ENCODE measurements at places on chromosomes 3 and 15.
A peak's percentile ranks its signal among the peaks of the same experiment; 100 is the strongest.

- DNase-seq, result no peak
Measured at GRCh38 chr3:89138048-89138447, 30.6 kb downstream of the EPHA3 start.

DNA sequence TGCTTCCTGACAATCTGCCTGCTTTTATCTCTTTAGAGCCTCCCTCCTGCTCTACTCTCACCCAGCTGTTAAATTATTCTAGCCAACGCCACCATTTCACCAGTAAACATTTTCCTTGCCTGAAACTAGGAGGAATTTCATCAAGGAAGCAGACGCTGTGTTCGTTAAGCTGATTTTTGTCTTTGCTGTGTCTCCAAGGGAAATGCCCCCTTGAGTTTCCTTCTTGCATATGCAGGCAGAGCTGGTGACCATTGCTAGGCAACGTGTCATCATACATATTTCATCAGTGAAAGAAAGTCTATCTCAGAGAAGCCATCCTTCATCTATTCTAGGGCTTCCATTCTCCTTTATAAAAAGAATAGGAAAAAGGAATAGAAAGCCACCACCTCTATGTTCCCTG, 87.0 kb upstream of the ST8SIA2 start:
- no peak for DNase-seq

DNA sequence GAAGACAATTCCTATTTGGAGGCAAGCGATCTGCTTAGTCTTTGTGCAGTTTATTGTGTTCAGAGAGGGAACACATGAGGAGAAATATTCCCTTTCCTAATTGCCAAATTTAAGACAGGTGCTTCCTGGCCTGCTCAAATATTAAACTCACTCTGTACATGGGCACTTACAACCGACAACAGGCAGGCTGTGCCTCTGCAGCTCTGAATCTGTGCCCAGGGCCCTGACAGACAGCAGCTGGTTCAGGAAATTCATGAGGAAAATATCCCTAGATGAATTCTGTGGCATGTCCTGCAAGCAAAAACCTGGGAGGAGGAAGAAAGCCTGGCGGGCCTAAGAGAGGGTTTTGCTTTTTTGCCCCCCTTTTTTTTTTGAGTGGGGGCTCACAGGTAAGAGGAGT, 169.3 kb upstream of the TRIM42 start:
- no peak for DNase-seq

GRCh38 chr15:81209635-81210034, 13.0 kb downstream of the IL16 start:
- no peak for DNase-seq

- no peak for DNase-seq
Measured at GRCh38 chr3:149553781-149554451, 79.4 kb downstream of the TM4SF4 start.

DNA sequence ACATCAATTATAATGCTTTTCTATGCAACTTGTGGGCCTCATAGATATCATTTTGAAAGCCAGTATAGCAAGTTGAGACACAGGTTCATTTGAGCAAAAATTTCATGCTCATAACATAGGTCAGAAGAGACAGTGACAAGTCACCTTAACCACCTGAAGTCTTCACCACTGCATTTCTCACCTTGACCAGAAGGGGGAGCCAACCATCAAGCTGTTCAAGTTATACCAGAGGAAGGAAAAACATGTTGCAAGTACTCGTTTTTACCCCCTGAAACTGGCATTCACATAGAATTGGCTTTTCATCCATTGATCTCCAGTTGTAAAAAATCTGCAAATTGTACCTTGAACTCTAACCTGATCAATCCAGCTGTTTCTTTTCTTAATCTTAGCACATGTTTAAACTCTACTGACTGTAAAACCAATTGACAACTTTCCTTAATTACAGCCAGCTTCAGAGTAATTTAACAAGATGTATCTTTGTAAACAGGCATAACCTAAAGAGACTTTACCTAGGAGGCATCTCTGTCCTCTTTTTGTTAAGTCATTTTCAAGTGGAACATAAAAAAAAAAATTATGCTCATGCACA, 1.4 kb downstream of the LMOD3 start:
- DNase-seq, result peak; percentile 87

DNA sequence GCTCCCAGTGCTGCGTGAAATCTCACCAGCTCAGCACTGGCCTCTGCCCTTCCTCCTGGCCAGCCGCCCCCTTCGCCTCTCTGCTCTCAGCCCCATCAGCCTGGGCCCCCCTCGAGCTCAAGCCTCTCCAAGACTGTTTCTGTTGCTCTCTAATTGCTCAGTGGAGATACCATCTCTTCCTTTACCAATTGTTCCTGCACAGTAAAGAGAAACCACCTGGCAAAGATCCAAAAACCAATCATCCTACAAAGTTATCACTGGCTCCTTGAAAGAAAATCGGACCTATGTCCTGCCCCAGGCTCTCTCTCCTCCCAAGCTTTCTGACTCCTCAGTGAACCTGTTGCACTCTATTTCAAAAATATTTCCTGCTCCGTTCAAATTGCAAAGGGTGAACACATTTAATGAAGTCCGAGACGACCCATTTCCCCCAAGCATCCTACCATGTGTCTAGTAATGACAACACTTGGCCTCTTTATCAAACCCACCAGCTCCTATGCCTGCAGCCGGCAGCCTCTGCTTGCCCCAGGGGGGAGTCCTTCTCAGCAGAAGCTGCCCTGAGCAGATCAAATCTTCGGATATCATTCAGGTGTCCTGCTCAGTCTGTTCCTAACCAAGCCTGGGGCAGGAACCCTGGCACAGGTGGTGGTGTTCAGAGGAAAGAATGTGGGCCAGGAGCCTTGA, 53.7 kb upstream of the FAM174B start:
- no peak for DNase-seq

DNA sequence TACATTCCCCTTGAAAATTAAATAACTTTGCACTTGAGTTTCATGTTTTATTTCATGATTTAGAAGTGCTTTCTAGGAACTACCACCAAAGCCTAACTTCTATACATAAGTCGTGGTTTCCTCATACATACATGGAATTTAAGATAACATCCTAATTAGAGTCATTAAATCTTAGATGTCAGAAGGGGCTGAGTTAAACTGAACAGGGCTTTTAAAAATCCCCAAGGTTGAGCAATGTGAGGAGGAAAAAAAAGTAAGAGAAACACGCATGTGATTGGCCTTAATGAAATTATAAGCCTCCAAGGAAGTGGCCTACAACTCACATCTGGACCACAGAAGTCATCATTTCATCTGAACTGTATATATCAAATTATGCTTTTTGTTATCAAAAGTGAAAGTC, 303.1 kb upstream of the SEMA6D start:
- no peak for DNase-seq

DNA sequence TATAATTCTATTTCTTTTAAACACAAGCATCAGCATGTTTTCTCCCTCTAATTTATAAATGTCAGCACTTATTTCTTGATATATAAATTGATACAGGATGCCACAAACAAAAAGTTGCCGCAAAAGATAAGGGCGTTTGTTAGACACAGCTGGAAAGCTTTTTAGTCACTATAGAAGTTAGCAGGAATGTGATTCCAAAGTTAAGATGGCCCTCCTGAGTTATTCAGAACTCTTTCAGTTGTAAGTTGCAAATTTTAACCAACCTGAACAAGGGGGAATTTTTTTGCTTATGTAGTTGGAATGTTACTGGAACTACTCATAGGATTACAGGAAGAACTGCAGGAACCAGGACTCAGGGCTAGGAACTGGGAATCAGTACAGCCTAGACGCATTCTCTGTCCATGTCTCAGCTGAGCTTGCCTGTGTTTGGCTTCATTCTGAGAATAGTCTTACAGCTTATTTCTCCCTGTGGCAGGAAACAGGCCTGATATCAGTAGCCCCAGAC, 166.3 kb downstream of the VGLL4 start:
- no peak for DNase-seq

Measured in CD4-positive, alpha-beta T cell treated with Interleukin-6 for 4 hours (primary cell).